ENCODE measurements at places on chromosomes 2 and 18. TPM values are rescaled to one million over a fixed set of nuclear protein-coding genes. Genes with fewer than 3 reads are reported as not detected.

The TMEM200C gene
- not detected for polyA plus RNA-seq

The PXDN gene
- 144 TPM for polyA plus RNA-seq

The STAT1 gene
- 180 TPM for polyA plus RNA-seq

The KCNK3 gene
- 0.13 TPM for polyA plus RNA-seq

The MAPK4 gene
- polyA plus RNA-seq, result not detected

The HEATR5B gene
- polyA plus RNA-seq, result 10.4 TPM

The EVA1A gene
- polyA plus RNA-seq, result 30.2 TPM

The ARMC9 gene
- 83.1 TPM for polyA plus RNA-seq
